Activated CD4-positive, alpha-beta memory T cell treated with anti-CD3 and anti-CD28 coated beads for 36 hours (primary cell): ENCODE measurements at places on chromosomes 7 and 10.

GRCh38 chr10:31313396-31313795 lies 5.6 kb upstream of the ZEB1 start:
- no peak for DNase-seq

DNA sequence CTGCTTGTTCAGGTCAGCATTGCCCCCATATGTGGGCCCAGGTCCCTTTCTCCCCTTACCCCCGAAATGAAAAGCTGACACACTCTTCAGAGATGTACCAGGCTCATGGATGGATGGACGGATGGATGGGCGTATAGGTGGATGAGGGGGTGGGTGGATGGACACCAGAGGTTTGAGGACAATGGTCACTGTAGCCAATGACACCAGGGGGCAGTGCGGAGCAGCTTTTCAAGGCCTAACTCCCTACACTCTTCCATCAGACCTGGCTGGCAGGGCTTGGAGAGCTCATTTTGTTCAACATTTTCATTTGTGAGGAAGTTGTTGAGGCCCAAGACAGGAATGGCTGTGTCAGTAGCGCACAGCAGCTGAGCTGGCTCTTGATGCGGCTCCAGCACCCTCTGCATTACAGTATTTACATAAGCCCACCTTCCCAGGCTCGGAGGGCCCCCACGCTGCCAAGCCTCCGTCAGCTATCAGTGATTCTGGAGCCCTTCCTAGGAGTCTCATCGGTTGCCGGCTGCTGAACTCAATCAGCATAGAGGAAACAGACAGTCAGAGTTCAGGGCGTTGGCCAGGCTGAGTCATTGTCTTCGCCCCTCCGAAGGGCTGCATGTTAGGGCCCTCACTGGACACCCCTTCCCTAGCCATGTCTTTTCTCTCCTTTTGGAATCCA lies 11.6 kb upstream of the FFAR4 start:
- peak; percentile 66 for DNase-seq

DNA sequence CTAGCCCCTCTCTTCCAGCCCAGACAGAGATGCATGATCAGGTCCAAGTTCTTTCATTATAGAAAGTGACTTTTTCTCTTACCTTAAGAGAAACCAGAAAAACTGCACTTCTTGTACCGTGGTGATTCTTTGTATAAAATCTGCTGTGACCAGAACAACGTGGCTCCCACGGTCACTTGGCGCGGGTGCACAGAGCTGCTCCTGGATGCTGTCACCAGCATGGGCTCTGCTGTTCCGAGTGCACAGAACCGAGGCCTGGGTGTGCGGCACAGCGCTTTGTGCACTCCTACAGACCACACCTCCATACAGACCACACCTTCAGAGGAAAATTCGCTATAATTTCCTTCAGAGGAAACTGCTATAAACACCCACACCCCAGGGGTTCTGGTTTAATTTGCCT lies 26.0 kb downstream of the VIPR2 start:
- no peak for DNase-seq

DNA sequence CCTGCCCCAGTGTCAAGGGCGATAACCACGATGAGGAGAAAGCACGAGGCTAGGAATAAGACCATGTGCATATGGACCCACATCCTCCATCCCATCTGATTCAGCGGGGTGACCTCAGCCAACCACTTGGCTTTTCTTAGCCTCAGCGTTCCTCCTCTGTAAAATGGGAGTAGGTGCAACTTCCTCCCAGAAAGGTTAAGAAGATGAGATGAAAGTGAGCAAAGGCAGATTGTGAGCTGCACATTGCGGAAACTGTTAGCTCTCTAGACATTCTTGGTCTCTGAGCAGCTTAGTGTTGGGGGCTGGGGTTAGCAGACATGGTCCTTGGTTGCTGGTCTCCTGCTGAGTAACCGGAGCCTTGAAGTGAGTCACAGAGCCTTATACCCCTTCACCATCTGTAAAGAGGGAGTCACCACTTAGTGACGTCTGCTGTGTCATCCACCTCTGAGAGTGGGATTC lies 497.3 kb upstream of the GALNT17 start:
- no peak for DNase-seq

- DNase-seq = no peak
Observed at GRCh38 chr7:136585954-136586670, 282.3 kb upstream of the CHRM2 start.

GRCh38 chr7:134254311-134254710 lies 62.4 kb downstream of the SLC35B4 start:
- DNase-seq = no peak

- DNase-seq = no peak
Observed at GRCh38 chr10:34295142-34295548, 520.0 kb downstream of the PARD3 start.

DNA sequence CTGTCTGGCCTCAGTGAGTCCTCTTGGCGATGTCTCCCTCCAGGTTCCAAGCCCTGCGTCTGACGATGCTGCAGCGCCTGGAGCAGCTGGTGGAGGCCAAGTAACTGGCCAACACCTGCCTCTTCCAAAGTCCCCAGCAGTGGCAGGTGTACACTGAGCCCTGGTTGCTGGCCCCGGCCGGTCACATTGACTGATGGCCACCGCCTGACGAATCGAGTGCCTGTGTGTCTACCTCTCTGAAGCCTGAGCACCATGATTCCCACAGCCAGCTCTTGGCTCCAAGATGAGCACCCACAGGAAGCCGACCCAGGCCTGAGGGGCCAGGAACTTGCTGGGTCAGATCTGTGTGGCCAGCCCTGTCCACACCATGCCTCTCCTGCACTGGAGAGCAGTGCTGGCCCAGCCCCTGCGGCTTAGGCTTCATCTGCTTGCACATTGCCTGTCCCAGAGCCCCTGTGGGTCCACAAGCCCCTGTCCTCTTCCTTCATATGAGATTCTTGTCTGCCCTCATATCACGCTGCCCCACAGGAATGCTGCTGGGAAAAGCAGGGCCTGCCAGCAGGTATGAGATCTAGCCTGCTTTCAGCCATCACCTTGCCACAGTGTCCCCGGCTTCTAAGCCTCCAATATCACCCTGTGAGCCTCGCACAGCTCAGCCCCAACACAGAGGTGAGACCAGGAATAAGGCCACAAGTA lies 7.3 kb upstream of the ZNF22 start:
- peak; percentile 7 for DNase-seq

DNA sequence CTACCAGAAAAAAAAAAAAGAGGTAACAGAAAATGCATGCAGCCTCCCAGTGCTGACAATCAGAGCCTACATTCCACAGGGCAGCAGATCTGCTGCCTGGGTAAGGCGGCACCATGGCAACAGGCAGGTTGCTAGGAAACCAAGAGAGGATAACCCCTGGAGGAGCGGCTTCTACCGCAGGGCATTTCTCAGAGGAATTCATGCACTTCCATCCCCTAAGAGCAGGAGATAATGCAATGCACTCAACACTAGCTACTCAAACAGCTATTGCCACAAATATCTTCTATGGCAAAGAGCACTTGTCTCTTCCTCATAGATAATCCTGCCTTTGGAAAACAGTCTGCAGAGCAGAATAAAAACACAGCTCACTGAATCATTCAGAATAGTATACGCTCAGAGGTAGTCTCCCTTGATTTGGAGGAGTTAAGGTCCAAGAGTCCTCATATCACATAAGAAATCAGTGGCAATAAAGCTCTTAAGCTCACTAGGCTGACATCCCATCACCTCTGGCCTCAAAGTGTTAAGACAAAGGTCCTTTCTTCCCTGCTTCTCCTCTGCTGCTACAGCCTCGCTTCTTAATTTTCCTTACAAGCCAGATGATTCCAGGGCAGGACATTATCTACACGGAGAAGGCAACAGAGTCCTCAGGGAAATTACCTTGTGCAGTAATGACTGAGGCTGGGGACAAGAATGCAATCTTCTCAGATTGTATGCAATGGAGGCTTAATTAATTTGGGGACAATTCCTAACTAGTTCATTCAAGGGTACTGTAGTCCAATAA lies 10.7 kb downstream of the PSAP start:
- no peak for DNase-seq

- no peak for DNase-seq
Observed at GRCh38 chr7:143967398-143967797, 12.8 kb downstream of the OR2F1 start.

GRCh38 chr7:145082366-145083161 lies 246.7 kb upstream of the TPK1 start:
- DNase-seq = no peak

DNA sequence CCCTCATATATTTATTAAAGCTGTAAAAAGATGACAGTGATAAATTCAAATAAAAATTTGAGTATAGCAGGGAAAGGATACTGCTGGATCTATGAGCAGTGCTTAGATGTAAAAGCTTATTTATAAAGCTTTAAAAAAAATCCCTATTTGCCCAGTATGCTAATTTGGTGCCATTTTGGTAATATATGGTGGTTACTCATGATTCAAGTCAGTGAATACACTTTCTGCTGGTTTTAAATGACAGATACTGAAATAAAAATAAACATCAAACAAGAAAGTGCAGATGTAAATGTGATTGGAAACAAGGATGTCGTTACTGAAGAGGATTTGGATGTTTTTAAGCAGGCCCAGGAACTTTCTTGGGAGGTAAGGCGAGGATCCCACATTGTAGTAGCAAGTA lies 134.4 kb upstream of the SAMD8 start:
- no peak for DNase-seq

DNA sequence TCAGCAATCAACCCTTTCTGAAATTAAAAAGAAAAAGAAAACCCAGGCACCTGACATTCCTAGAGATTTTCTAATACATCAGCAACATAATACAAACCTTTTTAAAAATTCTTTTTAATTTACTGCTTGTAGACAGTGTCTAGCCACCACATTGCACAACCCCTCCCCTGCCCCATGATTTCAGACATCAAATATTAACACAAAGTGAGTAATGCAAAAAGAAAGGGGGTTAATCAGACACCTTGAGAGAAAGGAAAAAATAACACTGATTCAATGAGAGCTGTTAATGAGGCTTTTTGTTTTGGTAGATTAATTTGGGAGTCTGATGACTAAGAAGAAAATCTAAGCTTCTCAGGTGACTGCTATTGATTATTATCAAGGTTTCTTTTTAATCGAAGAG lies 55.3 kb downstream of the SLC25A13 start:
- no peak for DNase-seq

GRCh38 chr10:102763037-102763607 lies 19.4 kb downstream of the WBP1L start:
- DNase-seq = no peak

- no peak for DNase-seq
Observed at GRCh38 chr10:114058297-114058696, 14.6 kb downstream of the ADRB1 start.

- DNase-seq = no peak
Observed at GRCh38 chr10:43352951-43353350, 18.5 kb upstream of the FXYD4 start.

GRCh38 chr7:30167901-30168300 lies 33.1 kb downstream of the MTURN start:
- DNase-seq = no peak

GRCh38 chr10:129441372-129442009 lies 25.6 kb upstream of the MGMT start:
- no peak for DNase-seq

- DNase-seq = peak; percentile 8
Observed at GRCh38 chr7:1666317-1666822, 3.7 kb upstream of the ELFN1 start.

DNA sequence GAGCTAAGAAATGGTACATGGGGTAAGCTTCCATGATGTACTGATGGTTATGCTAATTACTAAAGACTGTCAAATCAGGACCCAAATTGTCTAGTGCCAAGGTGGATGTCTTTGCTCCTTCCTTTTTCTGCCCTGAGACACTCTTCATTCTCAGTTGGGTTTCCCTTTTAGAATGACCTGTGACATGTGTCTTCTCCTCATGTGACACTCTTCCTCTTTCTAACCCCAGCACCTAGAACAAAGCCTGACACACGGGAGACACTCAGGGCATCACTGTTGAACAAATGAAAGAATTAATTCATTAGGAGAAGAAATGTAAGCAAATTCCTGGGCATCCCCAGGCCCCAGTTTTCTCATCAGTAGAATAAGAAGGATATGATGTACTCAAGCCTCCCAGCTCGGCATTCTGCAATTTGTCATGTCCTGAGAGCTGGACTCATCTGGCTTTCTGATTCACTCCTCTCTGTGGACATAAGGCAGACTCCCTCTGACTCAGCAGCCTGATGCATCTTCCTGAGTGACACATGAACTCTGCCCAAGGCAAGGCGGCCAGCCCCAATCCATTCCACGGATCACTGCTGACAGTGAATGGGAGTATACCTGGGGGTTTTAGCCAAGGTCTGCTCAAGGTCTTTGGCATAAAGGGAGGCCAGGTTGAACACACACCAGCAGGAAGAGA lies 473.8 kb downstream of the KCNMA1 start:
- no peak for DNase-seq

DNA sequence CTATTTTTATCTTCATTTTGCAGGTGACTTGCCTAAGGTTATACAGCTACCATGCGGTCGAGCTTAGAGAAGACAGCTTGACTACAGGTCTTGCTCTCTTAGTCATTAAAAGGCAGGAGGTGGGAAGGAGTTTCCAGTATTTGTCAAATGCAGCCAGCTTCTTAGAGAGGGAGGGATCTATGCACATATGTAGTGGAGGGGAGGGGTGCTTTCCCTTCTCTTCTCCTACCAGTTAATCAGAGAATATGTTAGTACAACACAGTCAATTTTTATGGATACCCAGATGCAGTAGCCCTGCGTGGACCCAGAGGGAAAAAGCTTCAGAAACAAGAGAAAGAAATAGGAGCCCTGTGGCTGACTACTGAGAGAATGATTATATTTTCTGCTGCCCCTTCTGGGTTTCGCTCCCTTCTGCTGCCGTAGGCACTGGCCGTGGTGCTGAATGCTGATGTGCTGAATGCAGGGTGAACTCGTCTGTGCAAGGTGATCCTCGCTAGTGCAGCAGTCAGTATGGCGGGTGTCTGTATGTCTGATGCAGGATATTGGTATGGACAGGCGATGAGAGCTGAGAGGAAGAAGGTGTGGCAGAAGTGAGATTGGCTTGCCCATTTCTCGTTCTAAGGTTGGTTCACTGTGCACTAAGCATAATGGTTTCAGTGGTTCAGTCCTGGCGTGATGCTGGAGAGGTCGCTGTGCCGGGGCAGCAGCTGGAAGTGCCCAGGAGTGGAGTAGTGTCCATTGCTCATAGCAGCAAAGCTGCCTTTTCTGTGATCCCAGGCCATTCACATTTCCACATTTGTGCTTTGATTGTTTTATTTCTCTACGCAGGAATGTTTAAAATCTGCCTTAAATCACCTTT lies 189.2 kb upstream of the PODXL start:
- peak; percentile 22 for DNase-seq

GRCh38 chr10:36533861-36534260 lies 591.5 kb upstream of the ANKRD30A start:
- DNase-seq = no peak

GRCh38 chr7:52925332-52925731 lies 110.1 kb upstream of the POM121L12 start:
- DNase-seq = no peak

DNA sequence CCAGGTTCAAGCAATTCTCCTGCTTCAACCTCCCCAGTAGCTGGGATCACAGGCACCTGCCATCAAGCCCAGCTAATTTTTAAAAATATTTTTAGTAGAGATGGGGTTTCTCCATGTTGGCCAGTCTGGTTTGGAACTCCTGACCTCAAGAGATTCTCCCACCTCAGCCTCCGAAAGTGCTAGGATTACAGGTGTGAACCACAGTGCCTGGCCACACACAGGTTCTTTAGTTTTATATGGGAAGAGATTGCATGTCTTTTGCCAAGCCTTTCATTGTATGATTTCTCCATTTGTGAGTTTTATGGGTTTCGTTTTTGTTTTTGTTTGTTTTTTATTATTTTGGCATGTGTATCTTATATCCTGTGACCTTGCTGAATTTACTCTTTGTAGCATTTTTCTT lies 40.9 kb downstream of the C1GALT1 start:
- peak; percentile 13 for DNase-seq
